ENCODE measurements at places on chromosomes 2 and 18.

DNA sequence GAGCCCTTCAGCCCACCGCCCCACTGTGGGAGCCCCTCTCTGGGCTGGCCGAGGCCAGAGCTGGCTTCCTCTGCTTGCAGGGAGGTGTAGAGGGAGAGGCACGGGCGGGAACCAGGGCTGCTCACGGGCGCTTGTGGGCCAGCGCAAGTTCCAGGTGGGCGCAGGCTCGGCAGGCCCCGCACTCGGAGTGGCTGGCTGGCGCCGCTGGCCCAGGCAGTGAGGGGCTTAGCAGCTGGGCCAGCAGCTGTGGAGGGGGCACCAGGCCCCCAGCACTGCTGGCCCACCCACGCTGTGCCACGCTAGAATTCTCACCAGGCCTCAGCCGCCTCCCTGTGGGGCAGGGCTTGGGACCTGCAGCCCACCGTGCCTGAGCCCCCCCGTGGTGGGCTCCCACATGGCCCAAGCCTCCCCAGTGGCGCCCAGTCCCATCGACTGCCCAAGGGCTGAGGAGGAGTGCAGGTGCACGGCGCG, 45.2 kb downstream of the SLC5A7 start:
- DNase-seq = no peak

DNA sequence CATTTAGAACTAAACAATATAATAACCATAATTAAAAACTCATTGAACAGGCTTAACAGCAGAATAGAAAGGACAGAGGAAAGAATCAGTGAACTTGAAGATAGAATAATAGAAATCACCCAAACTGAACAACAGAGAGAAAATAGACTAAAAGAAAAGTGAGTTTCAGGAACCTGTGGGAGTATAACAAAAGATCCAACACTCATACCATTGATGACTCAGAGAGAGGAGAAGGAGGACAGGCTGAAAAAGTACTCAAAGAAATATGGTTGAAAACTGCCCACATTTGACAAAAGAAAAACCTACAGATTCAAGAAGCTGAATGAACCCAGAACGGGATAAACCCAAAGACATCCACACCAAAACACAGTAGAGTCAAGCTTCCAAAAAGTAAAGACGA, 54.2 kb upstream of the FMNL2 start:
- no peak for DNase-seq

DNA sequence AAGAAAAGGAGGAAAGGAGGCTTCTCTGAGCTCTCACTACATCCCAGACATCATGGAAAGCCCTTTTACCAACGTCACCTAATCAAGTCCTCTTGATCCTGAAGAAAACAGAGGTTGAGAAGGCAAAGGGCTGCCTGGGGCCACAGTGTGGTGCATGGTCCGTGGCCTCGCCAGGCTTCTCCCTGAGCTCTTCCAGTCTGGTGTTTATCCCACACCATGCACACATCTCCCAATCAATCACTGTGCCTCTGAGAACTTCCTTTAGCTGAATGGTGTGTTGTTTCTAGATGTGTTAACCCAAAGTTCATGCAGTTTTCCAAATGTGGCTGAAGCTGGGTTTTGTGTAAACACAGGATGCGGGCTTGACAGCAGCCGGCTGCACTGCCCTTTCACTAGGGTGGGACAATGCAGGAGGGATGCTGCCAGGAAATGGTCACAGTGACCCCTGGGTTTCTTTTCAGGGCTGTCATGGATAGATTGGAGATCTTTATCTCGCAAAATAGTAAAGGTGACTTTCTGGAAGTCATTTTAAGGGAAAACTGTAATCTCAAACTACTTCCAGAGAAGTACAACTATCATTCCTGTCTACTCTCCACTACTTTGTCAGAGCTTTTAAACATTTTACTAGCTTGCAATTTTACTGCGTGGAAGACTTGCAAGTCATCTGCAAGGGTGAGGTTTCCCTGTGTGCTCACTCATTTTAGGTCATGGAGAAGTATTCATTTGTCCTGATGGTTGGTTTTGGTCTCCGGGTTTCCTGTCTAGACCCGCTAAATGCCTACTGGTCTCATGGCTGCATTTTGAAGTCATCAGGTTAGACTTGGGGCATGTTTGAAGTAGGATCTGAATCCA, 54.6 kb downstream of the IL1R2 start:
- DNase-seq = no peak

DNA sequence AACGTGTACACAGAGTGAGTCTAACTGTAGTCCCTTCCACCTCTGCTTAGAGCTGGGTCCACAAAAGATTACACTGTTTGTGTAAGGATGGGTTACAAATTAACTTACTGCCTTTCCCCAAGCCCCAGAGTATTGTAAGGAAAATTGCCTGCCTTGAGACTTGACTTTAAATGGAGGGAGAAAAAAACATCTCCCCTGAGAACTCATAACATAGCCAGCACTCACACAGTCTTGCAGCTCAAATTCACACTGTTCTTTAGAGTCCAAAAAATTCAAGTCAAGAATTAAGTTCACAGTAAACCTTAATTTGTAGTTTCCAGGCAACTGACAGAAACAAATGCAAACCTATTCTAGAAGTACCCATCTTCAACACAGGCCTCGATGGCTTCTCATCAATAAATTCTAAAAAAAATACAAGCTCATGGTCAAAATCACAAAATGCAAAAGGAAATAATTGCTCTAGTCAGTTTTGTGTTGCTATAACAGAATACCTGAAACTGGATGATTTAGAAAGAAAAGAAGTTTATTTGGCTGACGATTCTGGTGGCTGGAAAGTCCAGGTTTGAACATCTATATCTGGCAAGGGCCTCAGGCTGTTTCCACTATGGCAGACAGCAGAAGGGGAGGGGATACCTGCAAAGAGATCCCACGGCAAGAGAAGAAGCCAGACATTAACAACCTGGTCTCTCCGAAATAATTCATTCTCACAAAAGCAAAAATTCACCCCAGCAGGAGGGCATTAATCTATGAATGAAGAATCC, 34.6 kb upstream of the TMEM17 start:
- no peak for DNase-seq

DNA sequence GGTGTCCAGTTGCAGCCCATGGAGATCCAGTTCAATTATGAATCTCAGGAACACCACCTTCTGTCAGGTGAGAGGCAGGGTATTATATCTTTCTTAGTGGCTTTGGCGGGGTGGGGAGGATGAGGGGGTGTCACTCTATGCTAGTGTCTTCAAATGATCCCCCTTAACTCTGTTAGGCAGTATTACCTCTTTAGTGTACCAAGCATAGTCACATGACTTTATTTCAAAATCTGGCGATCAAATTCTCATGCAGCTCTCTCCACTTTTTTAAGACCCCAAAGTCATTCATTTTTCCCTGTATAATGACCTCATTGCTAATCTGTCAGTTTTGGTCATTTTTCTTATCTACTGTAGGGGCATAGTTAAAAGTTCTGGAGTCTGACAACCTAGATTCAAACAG, 1.1 kb upstream of the ZSCAN30 start:
- no peak for DNase-seq

DNA sequence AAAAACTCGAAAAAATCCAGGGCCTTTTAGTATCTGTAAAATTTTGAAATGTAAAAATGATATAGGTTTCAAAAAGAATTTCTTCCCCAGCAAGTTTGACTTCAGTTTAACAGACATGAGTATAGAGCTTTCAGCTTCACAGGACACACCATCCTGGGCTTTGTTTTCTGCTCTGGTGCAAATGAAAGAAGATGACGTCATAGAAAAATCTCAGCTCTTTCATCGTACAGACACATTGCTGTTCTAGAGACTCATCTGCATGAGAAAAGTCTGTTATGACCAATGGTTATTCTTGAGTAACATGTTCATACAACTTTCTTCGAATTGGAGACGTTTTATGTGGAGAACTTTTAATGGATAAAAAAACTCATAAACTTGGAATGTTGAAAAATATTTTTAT, 111.7 kb upstream of the DYNAP start:
- DNase-seq = no peak
